NCI-H446 treated with DMSO at 0.1 percent for 48 hours (cell line): ENCODE measurements at places on chromosomes 13 and 19.

GRCh38 chr19:29014857-29015436, 198.0 kb downstream of the UQCRFS1 start:
- no peak for DNase-seq

DNA sequence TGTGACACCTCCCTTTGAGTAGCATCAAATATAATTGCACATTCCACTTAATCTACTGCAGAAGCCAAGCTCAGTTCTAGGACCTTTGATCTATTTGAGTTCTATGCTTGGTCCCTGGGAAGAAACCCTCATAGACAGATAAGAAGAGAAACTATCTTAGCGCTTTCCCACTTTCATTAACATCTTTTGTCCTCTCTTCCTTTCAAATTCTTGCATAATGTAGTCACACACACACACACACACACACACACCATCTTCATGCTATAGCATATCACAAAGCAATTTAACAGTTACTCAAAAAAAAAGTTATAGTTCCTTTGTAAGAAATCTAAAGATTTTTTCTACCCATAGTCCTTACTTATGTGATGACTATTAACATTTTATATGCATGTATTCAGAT, 735.9 kb upstream of the PCDH9 start:
- no peak for DNase-seq

GRCh38 chr13:65921933-65922332, 1308.2 kb downstream of the PCDH9 start:
- no peak for DNase-seq

DNA sequence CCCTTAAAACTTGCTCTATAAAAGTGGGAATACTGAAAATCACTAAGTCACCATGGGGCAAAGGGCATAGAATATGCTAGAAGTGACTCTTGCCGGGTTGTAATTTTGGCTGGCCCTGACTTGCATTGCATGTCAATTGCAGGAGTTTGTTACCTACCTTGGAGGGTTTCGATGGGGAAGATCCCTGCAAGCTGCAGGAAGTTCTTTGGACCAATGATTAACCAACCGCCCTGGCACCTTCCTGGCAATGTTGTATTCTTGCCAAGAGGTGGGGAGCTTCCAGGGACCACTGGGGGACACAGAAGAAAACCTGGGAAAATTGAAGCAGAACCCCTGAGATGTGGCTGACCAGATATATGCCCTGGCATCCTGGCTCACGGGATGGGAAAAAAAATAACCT, 235.8 kb downstream of the B3GLCT start:
- no peak for DNase-seq

DNA sequence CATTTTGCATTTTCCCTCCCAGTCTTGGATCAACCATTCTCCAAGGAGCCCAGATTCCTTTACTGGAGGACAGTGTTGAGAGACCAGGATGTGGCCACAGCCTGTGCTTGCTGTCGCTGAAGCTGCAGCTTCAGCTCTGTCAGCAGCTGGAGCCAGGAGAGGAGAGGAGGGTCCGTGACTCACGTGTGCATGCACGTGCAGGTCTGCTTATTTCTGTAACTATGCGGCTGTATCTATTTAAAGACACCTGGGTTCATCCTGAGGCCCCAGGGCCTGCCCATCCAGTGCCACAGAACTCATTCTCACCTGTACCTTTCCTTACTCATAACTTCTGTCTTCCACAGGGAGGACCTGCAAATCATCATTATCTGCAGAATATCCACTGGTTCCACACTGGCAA, 8.2 kb upstream of the LAMP1 start:
- no peak for DNase-seq

- no peak for DNase-seq
Measured at GRCh38 chr13:43375797-43376465, 352.5 kb downstream of the DNAJC15 start.

- DNase-seq = no peak
Measured at GRCh38 chr13:98216135-98216565, 39.1 kb upstream of the RNF113B start.

GRCh38 chr19:29185427-29185826, 27.5 kb downstream of the UQCRFS1 start:
- DNase-seq = no peak

- DNase-seq = no peak
Measured at GRCh38 chr19:41408256-41408655, 10.6 kb downstream of the BCKDHA start.

- DNase-seq = no peak
Measured at GRCh38 chr19:15367439-15367838, 12.1 kb downstream of the AKAP8 start.

- no peak for DNase-seq
Measured at GRCh38 chr19:53978975-53979801, 12.2 kb upstream of the CACNG6 start.

DNA sequence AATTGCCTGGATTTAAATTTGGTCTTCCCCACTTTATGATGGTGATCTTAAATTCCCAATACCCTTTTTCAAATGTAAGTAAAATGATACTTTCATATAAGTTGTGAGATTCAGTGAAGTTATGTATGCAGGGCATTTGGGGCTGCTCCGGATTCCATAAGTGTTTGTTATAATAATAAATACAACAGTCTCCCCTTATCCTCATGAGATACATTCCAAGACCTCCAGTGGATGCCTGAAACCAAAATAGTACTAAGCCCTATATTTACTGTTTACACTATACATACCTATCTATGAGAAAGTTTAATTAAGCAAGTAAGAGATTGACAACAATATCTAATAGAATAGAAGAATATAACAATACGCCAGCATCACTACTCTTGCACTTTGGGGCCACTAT, 2237.8 kb downstream of the PCDH9 start:
- DNase-seq = no peak

DNA sequence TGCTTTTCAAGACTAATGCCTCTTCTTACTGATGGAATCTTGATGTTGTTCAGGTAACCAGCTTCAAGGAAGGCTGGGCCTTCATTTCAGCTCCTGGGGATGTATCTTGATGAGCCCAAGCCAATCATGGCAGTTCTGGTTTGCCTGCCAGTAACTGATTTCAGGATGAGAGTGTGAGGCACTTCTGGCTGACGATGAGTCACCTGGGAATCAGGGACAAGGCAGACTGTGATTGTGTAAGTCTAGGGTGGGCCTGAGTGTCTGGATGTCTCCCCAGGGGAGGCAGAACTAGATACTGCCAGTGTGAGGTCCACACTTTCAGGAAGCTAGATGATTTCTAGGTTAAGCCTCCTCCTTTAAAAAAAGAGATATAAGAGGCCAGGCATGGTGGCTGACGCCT, 77.3 kb upstream of the KL start:
- no peak for DNase-seq

- DNase-seq = no peak
Measured at GRCh38 chr19:48064509-48064908, 20.6 kb upstream of the CABP5 start.

GRCh38 chr19:40673397-40673796, 17.1 kb downstream of the NUMBL start:
- DNase-seq = no peak
